ENCODE measurements at places on chromosomes 7 and 10.
A peak's percentile ranks its signal among the peaks of the same experiment; 100 is the strongest.

DNA sequence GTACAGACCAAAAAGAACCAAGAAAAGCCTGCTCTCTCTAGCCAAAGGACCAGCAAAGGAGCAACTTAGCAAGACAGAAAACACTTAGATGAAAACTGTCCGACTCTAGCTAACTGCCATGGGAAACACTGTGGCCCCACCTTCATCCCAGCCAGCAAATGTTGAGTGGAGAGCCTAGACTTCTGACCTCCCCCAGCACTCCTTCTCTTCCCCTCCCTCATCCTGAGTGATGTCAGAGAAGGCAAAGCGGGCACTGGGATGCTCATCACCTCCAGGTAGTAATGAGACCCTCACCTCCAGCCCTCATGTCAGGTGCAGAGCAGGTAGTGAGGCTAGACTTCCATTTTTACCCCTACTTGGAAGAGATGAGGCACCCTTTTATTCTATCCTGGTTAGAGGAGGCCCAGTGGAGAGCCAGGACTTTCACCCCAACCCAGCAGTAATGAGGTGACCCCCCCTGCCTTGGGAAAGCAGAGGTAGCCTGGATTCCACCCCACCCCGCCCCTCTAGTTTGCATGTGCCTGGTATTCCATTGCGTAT lies 16.9 kb downstream of the CUZD1 start:
- DNase-seq, result no peak

- no peak for DNase-seq
These were observed 908 bp downstream of the NOM1 start for GRCh38 chr7:156950381-156950858.

DNA sequence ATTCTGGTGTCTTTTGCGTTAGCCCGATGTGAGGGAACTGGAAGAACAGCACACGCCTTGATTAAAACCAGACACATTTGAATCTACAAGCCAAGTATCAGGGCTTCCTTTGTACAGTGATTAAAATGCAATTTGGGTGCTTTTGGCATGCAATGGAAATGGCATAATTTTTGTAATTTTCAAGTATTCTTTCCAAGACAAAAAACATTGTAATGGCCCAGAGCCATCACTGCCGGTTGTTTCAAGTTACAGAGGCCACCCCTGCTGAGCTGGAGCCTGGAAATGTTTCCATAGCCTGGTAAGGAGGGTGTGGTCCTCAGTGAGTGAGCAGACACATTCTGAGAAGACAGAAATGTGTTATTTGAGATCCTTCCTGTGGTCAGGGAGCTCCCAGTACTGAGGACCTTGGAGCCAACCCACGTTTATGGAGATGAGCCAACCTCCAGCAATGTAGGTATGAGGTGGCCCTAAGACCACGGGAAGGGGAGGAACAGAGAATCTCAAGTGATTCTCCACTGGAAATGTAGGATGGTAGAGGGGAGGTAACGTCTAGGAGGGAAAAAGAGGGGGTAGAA lies 20.9 kb downstream of the TEX36 start:
- no peak for DNase-seq

DNA sequence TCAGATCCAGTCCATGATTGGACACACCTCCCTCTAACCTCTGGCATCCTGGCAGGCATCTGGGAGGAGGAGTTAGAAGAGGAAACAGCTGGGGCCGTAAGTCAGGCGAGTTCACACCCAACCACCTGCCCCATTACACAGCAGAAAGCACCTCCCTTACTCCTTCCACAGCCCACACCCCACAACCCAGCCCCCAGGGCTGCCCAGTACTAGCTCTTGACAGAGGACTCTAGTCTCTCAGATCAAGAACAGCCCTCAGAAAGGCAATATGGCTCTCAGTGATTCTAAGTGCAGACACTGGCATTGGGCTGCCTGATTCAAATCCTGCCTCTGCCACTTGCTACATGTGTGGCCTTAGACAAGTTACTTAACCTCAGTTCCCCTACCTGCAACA lies 34.1 kb downstream of the KCNMA1 start:
- no peak for DNase-seq

DNA sequence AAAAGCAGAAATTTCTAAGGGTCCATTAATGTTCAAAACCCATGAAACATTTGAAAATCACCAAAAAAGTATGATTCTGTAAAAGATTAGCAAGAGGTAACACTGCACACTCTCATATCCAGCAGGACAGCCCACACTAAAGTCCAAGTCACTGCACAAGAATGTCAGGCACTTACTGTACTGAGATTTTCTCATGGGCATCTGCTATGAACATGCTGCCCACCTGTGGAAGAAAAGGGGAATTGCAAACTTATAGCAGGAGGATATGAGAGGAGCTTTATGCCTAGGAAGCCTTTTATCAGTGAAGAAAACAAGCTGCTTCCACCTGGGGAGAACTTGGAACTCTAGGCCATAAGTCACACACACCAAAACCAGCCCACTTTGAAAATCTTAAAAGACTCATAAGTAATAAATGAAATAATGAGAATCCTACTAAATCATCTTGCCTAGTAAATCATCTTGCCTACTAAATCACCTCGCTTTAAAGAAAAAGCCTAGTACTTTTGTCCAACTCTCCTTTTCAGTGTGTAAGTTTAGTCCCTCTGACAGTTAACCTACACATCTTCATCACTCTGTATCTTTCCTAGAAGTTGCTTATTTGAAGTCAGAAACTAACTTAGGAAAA lies 46.1 kb downstream of the ARMH3 start:
- DNase-seq, result peak; percentile 92

DNA sequence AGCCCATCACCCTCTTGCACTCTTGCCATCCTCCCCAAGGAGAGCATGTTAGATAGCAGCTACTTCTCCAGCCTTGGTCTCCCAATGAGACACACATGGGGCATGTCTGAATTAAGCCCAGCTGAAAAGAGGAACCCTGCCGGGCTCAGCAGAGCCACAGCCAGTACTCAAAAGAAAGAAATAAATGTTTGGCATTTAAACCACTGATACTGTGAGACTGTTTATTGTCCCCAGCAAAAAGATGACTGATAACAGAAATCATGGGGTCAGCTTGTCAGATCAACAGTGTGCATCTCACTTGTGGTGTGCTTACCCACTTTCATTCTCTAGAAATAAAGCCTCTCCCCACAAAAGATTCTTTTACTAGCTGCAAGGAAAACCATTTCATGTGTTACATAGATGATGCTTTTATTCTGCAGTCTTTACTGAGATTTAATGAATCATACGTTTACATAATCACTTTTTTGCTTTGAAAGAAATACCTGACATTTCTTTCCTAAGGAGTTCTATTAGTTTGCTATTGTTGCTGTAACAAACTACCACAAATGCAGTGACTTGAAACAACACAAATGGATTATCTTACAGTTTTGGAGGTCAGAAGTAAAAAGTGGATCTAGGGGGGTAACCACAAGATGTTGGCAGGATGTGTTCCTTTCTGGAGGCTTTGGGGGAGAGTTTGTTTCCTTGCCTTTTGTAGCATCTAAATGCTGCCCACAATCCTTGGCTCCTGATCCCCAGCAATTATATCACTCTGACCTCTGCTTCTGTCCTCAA lies 20.9 kb downstream of the ANKRD7 start:
- DNase-seq, result no peak

DNA sequence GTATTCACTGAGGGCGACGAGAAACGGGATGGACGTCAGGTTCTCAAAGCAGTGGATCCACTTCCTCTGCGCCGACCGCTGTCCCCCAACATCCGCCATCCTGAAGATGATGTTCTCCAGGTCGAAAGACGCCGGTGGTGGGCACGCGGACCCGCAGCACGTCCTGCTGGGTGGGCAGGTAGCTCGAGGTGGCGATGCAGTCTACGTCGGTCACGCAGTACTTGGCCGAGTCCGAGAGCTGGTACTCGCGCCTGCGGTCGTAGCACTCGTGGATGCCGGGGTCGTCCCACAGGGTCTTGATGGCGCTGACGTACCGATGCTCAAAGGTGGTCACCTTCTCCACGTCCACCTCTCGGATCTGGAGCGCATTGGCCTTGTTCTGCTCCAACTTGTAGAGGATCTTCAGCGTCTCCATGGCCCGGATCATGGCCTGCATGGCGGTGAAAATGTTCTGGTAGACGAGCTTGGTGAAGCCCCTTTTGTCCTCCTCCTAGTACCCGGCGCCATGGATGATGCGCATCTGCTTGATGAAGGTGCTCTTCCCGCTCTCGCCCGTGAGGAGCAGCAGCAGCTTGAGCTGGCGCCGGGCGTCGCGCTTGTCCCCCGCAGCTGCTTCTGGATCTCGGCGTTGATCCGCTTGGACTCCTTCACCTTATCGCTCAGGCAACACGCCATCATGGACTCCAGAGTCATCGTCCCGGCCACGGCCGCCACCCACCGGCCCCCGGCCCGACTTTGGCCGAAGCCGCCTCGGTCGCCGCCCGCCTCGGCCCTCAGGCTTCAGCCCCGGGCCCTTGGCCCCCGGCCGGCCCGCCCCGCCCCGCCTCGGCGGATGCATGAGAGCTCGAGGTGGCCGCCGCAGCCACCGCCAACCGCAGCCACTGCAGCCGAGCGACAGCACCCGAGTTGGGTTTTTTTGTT lies 122.9 kb upstream of the KCTD7 start:
- no peak for DNase-seq

- DNase-seq, result no peak
These were observed 30.4 kb downstream of the LEP start for GRCh38 chr7:128271471-128271941.

GRCh38 chr7:12701433-12701832 lies 14.0 kb downstream of the ARL4A start:
- DNase-seq, result no peak

DNA sequence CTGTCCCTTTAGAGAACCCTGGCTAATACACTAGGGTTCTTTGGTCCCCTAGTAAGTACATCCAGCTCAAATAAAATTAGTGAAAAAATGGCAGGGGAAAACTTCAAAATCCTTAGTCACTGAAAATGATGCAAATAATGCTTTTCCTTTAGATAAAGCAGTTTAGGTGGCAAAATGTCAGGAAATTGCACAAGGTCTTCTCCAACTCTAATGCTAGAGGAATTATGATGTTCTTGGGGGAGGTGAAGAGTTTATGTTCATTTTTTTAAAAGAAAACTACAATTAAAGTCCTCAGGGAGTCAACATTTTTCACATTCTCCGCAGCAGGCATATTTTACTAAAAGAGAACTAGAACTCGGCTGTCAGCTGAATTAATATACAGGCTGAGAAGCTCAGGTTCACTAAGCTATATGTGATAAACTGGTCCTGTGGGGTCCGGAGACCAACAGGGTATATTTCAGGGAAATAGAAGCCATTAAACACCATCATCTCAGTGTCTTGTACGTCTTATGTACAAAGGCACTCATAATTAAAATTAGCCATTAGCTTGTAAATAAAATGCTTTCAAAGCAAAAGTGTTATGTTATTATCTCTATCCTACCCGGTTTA lies 1164.7 kb upstream of the AUTS2 start:
- DNase-seq, result no peak

GRCh38 chr10:72802332-72802731 lies 91.2 kb upstream of the OIT3 start:
- no peak for DNase-seq

DNA sequence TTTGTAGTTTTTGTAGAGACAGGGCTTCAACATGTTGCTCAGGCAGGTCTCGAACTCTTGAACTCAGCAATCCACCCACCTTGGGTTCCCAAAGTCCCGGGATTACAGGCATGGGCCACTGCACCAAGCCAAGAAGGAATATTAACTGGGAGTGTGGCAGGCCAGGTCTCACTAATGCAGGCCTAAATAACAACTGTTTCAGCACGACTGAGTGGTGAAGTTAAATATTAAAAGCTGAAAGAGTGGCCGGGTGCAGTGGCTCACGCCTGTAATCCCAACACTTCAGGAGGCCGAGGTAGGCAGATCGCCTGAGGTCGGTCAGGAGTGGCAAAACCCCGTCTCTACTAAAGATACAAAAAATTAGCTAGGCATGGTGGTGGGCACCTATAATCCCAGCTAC lies 21.1 kb downstream of the CHUK start:
- no peak for DNase-seq

DNA sequence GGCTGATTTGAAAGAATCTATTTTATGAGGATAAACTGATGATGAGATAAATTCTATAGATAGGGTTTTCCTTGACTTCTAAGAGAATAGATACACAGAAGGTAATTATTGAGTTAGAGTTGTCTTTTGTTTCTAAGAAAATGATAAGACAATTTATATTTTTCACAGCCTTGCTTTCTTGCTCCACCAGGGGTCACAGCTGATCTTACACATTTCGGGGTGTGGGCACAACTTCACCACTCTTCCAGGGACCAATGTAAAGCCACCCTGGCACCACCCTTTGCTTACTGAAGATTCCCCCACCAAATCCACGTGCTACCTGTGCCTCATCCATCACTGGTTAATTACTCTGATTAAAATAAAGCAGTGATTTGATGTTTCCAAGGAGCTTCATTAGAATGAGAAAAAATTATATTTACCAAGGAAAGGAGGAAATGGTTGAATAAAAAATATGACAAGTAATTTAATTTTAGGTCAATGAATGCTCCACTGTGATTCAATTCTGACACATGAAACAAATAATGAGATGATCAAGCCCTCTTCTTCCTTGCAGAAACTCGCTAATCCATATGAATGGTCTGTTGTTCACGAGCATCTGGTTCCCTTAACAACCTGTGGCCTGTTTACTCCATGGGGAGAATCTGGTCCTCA lies 177.3 kb upstream of the TNS3 start:
- no peak for DNase-seq

DNA sequence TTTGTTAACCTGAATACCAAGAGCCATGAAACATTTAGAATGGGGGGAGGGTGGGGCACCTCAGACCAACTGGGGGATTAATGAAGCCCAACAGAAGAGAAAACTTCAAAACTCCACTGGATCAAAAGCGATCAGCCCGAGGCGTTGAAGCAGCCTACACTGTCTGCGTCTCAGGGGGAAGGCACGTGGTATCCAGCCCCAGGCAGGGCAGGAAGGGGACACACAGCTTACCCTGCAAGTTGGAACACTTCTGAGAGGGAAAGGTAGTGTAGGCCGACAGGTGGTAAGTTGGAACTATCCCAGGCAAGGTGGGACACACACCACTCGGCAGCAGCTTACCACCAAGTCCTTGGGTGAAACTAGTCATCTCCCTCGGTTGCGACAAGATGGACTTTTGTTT lies 102.9 kb downstream of the TAX1BP1 start:
- DNase-seq, result no peak

DNA sequence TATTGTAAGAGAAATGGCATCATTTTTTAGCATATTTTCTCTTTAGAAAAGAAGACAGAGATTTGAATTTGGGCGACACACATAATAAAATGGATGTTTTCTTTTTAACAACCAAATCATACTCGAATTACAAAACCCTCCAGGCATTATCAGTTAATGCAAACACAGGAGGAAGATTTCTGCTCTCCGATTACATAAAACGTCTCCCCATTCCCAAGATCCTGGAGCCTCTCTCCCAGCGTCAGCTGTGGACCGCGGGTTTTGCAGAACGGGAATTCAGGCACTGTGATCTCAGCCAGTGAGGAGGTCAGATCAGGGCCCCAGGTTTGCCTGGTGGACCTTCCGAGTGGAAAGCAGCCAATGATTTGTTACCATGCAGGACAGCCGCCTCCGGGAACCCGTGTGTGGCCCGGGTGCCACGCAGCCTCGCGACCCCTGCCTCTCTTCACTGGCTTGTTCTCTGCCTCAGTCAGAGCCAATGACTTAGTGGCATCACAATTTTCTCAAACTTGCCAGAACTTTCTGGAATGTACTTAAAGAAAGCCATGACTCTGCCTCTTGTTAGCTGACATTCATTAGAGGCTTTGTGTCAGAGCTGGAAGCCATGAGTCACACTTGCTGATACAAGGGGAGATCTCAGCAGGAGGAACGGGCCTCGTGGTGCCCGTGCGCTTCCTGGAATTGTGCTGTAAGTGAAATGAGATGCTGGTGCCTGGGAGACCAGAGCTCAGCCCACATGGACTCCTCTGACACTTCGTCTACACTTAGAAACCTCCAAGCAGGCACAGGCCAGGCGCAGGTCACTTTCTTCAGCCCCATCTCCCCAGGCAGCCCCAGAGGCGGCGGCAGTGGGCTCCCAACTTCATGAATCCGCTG lies 246.1 kb downstream of the KLF6 start:
- DNase-seq, result peak; percentile 28
